ENCODE measurements at places on chromosomes 1 and 21.

DNA sequence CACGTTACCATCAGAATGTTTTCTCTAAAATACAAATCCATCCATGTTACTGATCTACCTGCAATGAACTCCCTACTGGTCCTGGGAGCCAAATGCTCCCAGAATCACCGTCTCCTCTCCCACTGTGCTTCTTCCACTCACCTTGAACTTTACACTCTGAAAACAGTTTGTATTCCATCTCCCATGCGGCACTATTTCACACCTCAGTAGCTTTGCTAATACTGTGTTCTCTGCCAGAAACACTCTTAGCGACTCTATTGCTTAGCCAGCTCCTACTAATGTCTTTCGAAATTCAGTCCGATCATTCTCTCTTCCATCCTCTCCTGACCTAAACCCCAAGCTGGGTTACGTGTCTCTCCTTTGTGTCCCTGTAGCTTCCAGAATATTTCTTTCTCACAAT is 284.4 kb upstream of the DUSP10 start:
- DNase-seq, result no peak

GRCh38 chr21:44408226-44408625 is 47.1 kb upstream of the LRRC3 start:
- no peak for DNase-seq

DNA sequence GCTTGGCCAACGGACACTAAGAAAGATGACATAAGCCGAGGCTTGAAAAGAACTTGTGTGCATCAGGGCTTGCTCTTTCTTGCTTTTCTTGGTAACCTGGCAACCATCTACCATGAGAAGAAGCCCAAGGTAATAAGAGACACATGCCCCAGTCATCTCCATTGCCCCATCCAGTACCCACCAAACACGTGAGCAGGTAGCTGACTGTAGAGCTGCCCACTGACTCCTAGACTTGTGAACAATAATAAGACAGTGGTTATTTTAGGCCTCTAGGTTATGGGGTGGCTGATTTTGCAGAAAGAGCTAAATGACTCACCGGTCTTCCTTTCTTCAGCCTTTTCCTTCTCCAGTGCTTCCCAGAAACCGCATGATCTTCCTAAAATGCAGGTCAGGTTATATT is 105.0 kb upstream of the JUN start:
- no peak for DNase-seq

DNA sequence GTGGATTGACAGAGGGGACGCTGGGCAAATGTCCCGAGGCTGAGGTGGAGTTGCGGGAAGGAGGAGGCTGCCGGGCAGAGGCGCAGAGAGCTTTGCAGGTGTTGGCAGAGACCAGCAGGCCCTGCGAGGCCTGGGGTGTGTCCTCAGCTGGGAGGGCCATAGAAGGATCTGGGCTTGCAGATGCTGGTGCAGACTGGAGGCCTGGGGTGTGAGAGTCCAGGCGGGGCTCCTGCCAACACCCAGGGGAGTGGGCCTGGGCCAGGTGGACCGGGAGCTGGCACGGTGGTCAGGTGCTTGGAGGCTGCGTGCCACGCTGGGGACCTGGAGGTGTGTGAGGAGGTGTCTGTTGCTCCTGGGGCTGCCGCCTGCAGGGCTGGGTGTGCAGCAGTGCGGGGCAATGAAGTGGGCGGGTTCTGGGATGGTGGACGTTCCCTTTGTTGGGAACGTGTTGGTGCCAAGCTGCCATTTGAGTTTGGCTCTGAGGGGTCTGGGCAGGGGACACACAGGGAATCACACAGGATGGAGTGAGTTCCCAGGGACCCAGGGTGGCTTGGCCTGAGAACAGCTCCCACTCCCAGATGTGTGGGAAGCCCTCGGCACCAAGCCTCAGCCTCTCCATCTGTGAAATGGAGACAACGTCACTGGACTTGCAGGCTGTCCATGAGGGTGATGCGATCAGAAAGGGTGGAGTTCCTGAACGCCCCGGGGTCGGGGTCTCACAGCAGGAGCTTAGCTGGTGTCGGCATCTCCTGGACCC is 39.9 kb upstream of the POFUT2 start:
- no peak for DNase-seq

DNA sequence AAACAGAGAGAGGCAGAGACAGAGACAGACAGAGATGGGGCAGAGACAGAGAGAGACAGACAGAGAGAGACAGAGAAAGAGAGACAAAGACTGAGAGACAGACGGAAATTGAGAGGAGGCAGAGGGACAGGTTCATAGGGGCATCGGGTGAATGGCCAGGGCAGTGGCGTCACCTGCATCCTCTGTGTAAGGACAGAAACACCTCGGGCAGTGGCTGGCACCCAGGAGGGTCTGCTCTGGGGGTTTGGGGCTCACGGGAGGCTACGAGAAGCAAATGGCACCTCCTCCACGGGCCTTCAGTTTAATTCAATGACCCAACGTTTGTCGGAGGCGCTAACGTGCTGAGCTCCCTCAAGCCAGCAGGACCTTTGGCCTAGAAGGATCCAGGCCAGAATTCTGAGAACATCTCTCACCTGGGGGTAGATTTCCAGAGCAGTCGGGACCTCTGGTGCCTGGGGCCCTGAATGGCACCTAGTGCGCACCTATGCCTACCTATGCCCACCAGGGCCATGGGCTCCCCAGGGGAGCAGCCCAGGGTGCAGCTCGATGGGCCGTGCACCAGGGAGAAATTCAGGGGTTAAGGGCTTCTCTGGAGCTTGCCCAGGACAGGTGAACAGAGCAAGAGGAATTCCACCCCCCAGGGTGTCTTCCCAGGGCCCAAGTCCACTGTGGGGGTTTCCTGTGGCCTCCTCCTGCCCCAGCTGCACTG is 20.6 kb upstream of the PTTG1IP start:
- DNase-seq, result no peak

- DNase-seq, result no peak
These were observed 98.9 kb downstream of the RGS2 start for GRCh38 chr1:192907545-192908243.

GRCh38 chr1:27517907-27518718 is 28.1 kb upstream of the WASF2 start:
- DNase-seq, result no peak

- DNase-seq, result no peak
These were observed 481.7 kb upstream of the USP24 start for GRCh38 chr1:55696891-55697290.

DNA sequence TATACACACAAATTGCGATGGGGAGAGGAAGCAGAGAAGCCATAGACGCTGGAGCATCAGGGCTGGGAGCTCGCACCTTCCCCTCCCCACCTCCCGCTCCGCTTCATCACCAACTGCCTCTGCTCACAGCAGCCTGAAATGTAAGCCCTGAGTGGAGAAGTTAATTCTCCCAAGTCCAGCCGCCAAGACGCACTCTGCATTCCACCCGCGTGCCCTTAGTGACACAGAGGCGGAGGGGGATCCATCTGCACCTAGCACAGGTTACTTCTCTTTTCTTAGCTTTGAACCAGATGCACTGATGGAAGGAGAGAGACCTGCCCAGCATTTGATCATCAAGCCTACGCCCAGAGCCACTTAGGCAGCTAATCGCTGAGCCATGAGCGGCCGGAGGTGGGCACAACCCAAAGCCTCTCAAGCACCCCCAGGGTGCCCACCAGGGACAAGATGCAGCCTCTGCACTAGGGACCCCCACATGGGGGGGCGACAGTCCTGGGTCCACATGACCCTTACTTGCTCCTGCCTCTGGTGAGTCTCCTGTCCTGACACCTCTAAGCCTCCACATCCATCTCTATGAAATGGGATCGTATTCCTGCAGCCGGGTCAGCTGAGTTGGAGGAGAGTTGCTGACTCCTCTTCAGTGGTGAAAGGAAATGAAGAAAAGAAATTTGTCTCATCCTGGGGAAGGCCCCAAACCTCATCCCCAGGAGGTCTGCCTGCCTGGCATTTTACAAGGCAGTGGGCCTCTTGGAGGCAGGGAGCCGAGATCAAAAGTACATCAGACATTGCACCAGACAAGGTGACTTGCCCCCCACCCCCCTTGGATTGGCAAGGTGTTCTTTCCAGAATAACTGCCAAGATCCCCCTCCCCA is 316.2 kb downstream of the MATN1 start:
- no peak for DNase-seq

- DNase-seq, result no peak
These were observed 3.8 kb downstream of the ATP8B2 start for GRCh38 chr1:154329152-154329521.

- DNase-seq, result no peak
These were observed 109.2 kb downstream of the CSMD2 start for GRCh38 chr1:34055818-34056217.

GRCh38 chr21:44855572-44855971 is 17.9 kb downstream of the PTTG1IP start:
- no peak for DNase-seq

DNA sequence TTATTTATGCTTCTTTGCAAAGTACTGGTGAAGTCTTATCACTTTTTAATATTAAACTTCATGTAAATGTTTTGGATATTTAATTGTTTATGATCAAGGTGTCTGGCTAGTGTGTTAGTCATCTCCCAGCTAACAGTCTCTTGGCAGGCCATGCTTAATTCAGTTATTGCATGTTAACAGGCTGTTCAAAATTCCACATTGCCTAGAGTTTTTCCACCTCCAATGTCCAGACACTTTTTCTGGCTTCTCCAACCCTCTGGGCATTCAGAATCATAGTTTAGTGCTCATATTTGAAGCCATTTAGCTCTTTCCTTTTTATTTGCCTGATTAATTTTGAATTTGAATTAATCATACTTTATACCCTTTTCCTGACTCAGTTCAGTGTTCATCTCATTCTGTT is 69.2 kb downstream of the OLFML2B start:
- DNase-seq, result no peak

GRCh38 chr1:157106813-157107189 is 7.2 kb upstream of the ETV3L start:
- no peak for DNase-seq

DNA sequence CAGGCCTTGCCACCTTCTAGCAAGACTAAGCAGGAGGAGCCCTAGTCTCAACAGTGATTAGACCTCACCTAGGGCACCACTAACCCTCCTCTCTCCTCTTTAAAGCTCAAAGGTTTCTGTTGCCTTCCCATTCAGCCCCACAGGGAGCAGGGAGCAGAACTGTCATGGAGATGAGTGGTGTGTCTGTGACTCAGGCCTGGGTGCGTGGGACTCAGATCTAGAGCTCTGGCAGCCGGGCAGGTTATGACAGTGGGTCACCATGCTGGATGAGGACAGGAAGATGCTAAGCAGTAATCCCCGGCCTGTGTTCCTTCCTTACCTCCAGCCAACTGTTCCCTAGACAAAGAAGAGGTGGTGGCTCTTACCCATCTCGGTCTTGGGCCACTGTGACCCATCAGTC is 60.1 kb upstream of the COA6 start:
- no peak for DNase-seq

DNA sequence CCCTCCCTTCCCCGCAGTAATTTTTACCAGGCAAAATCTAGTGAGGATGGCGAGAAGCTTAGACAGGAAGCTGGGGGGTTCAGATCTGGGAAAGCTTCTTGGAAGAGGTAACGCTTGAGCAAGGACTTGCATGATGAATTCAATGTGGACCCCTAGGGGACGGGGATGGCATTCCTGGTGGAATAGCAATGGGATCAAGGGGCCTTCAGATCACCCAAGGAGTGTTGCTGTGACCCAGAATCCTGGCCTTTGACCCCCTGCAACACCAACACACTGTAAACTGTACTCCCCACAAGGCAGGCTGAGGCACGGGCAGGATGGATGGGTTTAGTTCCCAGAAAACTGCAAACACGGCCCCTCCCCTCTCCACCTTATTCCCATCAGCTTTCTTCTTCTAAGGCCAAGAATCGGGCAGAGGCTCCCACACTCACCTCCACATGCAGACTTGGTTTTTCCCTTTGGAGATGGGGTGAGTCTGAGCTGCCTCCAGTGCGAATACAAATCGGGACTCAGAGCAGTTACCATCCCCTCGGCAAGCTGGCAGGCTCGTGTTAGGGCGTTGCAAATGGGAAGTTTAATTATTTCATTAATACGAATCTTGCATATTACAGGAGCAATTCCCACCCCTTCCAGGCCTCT is 20.1 kb downstream of the DISP3 start:
- no peak for DNase-seq

GRCh38 chr1:154589780-154590179 is 18.2 kb downstream of the ADAR start:
- DNase-seq, result no peak

DNA sequence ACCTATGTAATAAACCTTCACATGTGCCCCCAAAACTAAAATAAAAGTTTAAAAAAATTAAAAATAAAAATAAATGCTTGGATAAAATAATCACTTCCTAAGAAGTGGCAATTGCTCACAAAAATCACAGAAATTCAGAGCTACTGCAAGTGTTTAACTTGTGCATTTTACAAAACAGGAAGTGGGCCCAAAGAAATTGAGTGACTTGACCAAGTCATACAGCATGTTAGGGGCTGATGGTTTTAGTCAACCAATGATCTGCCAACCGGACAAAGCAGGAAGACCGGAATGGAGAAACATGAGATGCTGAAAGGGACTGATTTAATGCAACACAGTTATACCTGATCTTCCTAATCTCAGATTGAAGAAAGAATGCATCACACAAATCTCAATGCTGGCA is 96.5 kb downstream of the SMYD2 start:
- no peak for DNase-seq

- no peak for DNase-seq
These were observed 129.0 kb downstream of the SYF2 start for GRCh38 chr1:25103164-25103795.

GRCh38 chr1:165836664-165837482 is 9.5 kb downstream of the UCK2 start:
- no peak for DNase-seq

- no peak for DNase-seq
These were observed 16.6 kb downstream of the IFI6 start for GRCh38 chr1:27655151-27655937.

- DNase-seq, result no peak
These were observed 30.9 kb downstream of the CCN1 start for GRCh38 chr1:85611425-85611824.

- DNase-seq, result no peak
These were observed 28.4 kb downstream of the WNT3A start for GRCh38 chr1:228034954-228035837.

DNA sequence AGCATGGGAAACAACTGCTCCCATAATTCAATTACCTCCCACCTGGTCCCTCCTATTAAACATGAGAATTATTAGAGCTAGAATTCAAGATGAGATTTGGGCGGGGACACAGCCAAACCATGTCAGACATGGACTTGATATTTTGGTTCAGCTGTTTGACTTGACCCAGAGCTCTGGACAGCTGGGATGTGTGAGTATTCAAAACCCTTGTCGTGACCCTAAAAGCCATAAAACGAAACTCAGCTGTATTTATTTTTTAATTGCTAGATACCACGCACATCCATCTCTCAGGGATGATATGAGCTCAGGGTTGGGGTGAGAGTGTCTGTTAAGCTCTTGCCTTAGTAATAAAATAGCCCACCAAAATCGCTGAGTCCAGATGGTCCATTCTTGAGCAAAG is 45.4 kb downstream of the RCSD1 start:
- DNase-seq, result no peak

DNA sequence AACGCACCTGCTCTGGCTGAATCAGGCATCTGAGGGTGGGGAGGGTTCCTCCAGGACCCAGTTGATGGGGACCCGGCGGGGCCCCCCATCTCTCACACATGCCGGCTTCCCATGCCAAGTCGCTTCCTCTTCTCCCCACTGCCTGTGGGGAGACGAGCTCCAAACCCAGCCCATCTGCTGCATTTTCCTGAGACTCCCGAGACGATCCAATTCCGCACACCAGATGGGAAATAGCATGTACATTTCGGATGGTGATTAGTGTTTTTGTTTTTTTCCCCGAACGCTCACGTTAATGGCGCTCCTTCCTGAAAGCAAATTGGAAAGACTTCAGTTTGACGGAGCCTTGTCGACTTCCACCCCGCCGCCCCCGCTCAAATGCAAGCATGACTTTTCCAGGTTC is 13.2 kb upstream of the GRIK3 start:
- DNase-seq, result no peak
